Karpas-422 (cell line): ENCODE measurements at places on chromosomes 2 and 18.

DNA sequence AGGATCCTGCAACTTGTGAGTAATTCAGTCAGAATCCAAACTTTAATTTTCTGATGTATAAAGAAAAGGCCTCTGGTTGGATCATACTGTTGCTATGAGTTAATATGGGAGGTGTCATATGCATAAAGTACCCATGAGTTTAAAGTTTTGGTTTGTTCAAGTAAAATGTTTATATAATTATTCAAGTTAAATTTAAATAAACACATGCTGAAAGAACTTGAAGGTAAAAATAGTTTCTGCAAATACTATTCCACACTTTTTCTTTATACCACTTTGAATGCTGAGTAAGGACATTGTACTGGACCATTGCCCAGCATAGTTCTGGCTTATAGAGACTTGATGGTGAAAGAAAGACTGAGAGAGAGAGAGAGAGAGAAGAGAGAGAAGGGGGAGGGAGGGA lies 30.7 kb downstream of the PKP4 start:
- no peak overlapping the region for H3K27ac ChIP-seq
- DNase-seq: no peak

DNA sequence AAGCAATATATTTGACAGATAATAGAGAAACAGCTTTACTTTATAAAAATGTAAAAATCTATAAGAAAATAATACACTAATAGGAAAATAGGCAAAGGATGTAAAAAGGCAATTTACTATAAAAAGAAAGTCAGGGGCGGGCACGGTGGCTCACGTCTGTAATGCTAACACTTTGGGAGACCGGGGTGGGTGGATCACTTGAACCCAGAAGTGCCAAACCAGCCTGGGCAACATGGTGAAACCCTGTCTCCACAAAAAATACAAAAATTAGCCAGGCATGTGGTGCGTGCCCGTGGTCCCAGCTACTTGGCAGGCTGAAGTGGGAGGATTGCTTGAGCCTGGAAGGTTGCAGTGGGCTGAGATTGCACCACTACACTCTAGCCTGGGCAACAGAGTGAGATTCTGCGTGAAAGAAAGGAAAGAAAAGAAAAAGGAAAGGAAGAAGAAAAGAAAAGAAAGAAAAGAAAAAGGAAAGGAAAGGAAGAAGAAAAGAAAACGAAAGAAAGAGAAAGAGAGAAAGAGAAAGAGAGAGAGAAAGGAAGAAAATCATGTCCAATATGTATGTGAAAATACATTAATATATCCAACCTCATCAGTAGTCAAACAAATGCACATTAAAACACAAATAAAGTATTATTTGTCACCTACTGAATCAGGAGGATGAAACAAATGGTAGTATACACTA lies 65.1 kb downstream of the ADD2 start:
- no peak overlapping the region for H3K27ac ChIP-seq
- no peak for DNase-seq
- no peaks in the 10 kb centered on the region for H3K4me1 ChIP-seq
- H3K27me3 ChIP-seq: no peaks in the 10 kb centered on the region
- H3K4me3 ChIP-seq: no peak overlapping the region

- H3K4me1 ChIP-seq: peaks cover 8% of the 10 kb centered on the region
- H3K36me3 ChIP-seq: no peaks in the 10 kb centered on the region
- H3K4me3 ChIP-seq: no peak overlapping the region
These were observed 118.3 kb upstream of the NEDD4L start for GRCh38 chr18:57925706-57926105.

DNA sequence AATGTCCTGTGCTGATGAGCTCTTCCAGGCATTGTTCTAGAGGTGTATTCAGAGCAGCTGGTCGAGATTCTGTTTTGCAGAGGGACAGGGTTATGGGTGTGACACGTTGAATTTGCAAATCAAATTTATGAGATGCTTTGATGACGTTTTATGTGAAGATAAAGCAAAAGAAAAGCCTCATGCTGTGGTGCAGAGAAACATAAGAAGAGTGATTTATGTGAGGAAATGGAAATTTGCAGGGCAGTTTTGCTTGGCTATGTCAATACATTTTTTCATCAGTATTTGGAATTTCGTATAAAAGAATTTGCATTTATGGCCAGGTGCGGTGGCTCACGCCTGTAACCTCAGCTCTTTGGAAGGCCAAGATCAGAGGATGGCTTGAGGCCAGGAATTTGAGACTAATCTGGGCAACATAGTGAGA lies 36.4 kb downstream of the TSN start:
- no peak for DNase-seq
- H3K36me3 ChIP-seq: no peaks in the 10 kb centered on the region
- peaks cover 5% of the 10 kb centered on the region for H3K4me1 ChIP-seq
- peaks cover 3% of the 10 kb centered on the region; the same call in 1 of the 2 replicates for H3K27me3 ChIP-seq

GRCh38 chr18:50247561-50247960 lies 18.7 kb downstream of the CFAP53 start:
- no peak for DNase-seq
- H3K4me3 ChIP-seq: no peak overlapping the region
- H3K27ac ChIP-seq: no peak overlapping the region
- H3K4me1 ChIP-seq: no peaks in the 10 kb centered on the region

- H3K27me3 ChIP-seq: no peaks in the 10 kb centered on the region
- H3K36me3 ChIP-seq: no peaks in the 10 kb centered on the region
- no peak for DNase-seq
- no peak overlapping the region for H3K4me3 ChIP-seq
- no peak overlapping the region for H3K27ac ChIP-seq
These were observed 44.8 kb downstream of the SPP2 start for GRCh38 chr2:234095301-234095700.

- no peaks in the 10 kb centered on the region for H3K4me1 ChIP-seq
- no peak overlapping the region for H3K27ac ChIP-seq
- H3K27me3 ChIP-seq: no peaks in the 10 kb centered on the region
- DNase-seq: no peak
- no peak overlapping the region for H3K4me3 ChIP-seq
These were observed 252.9 kb upstream of the DCC start for GRCh38 chr18:52087140-52087539.

- no peak overlapping the region for H3K27ac ChIP-seq
- H3K36me3 ChIP-seq: no peaks in the 10 kb centered on the region
- H3K4me1 ChIP-seq: no peaks in the 10 kb centered on the region
- DNase-seq: no peak
- no peak overlapping the region for H3K4me3 ChIP-seq
- H3K27me3 ChIP-seq: no peaks in the 10 kb centered on the region
These were observed 192.1 kb downstream of the ARHGAP28 start for GRCh38 chr18:6921571-6921970.

GRCh38 chr2:216369821-216370220 lies 2.5 kb downstream of the MARCHF4 start:
- DNase-seq: no peak
- H3K4me1 ChIP-seq: no peaks in the 10 kb centered on the region
- H3K27ac ChIP-seq: no peak overlapping the region
- no peaks in the 10 kb centered on the region for H3K36me3 ChIP-seq

- no peak overlapping the region for H3K27ac ChIP-seq
- no peak overlapping the region for H3K4me3 ChIP-seq
- H3K36me3 ChIP-seq: no peaks in the 10 kb centered on the region
- DNase-seq: no peak
These were observed 3.1 kb upstream of the EXOC6B start for GRCh38 chr2:72828840-72829507.

GRCh38 chr2:46170611-46171350 lies 126.4 kb upstream of the EPAS1 start:
- H3K4me1 ChIP-seq: no peaks in the 10 kb centered on the region
- no peaks in the 10 kb centered on the region for H3K27me3 ChIP-seq
- H3K4me3 ChIP-seq: no peak overlapping the region
- H3K36me3 ChIP-seq: no peaks in the 10 kb centered on the region
- DNase-seq: no peak
- H3K27ac ChIP-seq: no peak overlapping the region

DNA sequence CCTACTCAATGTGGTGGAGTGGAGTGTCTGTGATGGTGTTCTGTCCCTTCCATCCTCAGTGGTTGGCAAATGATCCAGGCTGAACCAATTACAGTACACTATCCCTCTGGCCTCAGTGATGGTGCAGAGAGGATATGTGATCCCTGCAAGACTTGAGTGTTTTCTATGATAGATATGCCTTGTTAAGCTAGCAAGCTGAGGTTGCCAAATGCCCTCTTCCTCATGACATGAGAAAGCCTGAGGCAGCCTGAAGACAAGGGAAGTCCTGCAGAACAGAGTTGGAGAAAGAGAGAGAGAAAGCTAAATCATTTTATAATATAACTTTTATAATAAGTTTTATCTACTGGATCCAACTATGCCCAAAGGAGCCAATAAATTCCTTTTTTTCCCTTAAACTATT lies 41.6 kb upstream of the GORASP2 start:
- H3K27ac ChIP-seq: no peak overlapping the region
- DNase-seq: no peak
- peaks cover 3% of the 10 kb centered on the region; the same call in 1 of the 2 replicates for H3K4me1 ChIP-seq
- no peaks in the 10 kb centered on the region for H3K27me3 ChIP-seq
- no peaks in the 10 kb centered on the region for H3K36me3 ChIP-seq
